Activated CD4-positive, CD25-positive, alpha-beta regulatory T cell (primary cell): ENCODE measurements at places on chromosomes 5 and 9.
A peak's percentile ranks its signal among the peaks of the same experiment; 100 is the strongest.

- no peak for DNase-seq
Observed at GRCh38 chr5:81315336-81315735, 13.9 kb downstream of the ZCCHC9 start.

- no peak for DNase-seq
Observed at GRCh38 chr9:125376261-125377226, 114.9 kb downstream of the GAPVD1 start.

- peak; percentile 65 for DNase-seq
Observed at GRCh38 chr9:124852829-124853531, at the start of gene WDR38. Gene WDR38, plus strand, starts transcription at chr9:124853460. Its CDS starts 72 bp downstream, at chr9:124853532.

DNA sequence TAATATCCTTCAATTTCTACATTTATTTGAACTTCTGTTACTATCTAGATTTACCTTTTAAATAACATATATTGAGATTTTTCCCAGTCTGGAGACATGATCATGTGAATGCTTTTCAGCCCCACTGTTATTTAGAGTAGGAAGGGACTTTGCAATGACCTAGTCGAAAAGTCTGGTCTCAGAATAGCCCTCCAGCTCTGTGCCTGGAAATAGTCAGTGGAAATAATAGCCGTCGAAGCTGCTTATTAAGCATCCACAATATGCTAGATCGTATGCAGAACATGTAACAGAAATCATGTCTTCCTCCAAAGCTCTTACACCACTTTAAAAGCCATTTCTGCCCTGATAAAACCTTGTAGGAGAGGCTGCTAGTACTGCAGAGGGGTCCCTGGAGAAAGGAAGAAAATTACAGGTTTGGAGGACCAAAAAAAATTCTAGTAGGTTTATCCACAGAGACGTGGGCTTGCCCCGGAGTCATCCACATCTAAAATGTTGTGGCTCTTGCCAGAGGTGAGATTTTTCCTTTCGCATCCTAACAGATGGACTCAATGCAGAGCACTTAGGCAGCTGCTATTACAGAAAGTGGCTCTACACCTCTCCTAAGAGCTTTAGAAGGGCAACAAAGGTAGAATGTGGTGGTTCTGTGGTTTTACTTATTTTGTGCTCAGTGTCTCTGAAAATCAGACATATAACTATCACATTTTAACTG lies 2.5 kb upstream of the FGF1 start:
- DNase-seq, result no peak

DNA sequence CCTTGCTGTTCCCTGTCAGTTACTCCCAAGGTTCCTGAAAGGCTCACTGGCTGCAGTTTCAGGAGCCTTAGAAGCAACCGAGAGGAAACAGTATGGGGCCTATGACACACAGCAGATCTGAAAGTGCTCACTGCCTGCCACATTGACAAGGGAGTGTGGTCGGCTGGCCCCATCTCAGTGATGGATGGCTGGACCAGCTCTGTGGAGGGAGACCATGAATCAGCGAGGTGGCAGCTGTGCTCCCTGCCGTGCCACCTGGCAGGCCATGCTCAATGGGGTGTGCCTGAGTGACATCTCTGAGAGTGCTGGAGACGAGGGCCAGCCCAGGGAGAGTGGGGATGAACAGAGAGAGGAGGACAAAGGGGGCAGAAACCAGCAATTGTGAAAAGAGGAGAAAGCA lies 49.1 kb downstream of the DOCK2 start:
- no peak for DNase-seq

- DNase-seq, result no peak
Observed at GRCh38 chr9:77156646-77157371, 20.5 kb upstream of the VPS13A start.

DNA sequence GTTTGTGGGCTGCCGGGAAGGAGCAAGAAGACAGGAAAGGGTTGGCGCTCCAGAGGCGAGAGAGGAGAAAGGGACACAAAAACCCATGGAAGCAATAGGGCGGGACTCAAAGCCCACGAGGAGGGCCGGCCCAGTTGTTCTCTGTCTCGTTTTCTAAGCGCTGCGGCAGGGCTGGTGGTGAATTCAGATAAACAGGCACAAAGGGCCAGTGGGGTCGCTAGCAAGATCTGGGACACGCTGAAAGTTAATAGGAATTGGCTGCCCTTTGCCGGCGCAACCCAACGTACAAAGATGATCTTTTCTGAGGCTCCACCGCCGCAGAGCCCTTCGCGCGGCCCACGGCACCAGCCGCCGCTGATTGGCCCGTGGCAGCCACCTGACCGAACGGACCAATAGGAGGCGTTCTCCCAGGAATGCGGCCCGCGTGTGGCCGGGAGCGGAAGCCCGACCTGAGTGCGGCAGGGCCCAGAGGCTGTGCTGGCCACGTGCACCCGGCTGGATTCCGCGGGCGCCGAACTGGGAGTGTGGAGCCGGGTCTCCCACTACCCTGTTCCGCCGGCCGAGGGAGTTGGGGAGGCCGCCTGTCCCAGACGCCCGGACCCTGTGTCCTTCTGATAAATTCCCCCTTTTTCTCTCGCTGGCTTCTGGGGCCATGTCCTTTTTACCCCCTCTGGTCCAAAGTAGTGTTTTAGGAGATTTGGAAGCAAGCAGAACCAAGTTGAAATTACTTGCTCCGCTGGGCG lies 16.8 kb upstream of the NSD1 start:
- peak; percentile 65 for DNase-seq

DNA sequence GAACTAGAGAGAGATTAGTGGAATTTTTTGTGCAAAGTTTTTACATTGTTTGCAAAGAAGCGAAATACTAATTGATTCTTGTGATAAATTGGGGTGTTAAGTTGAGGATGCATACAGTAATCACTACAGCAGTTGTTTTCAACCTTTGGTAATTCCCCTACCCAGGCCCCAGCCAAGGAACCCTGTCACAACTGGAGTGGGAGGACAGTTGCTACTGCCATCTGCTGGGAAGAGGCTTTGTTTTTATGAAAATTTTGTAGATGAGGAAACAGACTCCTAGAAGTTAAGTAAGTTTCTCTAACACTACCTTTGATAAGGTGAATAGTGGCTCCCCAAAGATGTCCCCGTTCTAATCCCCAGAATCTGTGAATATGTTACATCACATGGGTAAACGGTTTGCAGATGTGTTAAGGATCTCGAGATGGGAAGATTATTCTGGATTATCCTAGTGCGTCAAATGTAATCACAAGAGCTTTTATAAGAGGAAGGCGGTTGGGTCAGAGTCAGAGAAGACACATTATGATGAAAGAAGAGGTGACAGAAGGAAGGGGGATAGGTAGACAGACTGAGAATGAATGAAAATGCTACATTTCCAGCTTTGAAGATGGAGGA lies 34.0 kb upstream of the PPP1R2B start:
- DNase-seq, result no peak

GRCh38 chr9:106745457-106745856 lies 117.5 kb upstream of the ZNF462 start:
- DNase-seq, result no peak

DNA sequence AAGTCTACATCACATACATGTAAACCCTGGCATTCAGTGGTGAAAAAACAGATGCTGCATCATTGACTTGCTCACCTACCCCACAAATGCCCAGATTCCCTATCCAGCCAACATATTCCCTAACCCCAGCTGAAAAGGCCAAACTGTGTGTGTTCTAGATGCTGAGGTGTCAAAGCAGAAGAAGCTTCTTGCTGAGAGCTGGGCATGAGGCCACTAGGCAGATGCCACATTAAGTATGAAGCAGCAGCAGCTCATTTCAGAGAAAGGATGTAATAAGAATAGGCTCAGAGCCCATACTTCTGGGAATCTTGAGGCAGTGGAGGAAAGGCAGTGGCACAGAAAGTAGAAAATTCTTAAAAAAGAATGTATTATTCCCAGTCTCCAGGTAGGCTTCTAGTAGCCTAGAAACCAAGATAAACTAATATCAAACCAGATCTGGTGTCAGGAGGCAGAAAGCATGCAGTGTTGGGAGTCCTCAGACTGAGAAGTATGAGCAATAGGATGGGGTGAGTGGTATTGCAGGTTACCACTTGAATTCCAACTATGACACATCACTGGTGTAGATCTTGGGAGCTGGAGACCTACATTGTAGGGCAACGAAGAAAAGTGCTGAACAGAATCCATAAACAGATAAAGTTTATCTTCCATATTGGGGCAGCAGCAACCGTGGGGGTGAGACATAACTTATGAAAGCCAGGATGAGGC lies 71.9 kb upstream of the GRHPR start:
- DNase-seq, result no peak

DNA sequence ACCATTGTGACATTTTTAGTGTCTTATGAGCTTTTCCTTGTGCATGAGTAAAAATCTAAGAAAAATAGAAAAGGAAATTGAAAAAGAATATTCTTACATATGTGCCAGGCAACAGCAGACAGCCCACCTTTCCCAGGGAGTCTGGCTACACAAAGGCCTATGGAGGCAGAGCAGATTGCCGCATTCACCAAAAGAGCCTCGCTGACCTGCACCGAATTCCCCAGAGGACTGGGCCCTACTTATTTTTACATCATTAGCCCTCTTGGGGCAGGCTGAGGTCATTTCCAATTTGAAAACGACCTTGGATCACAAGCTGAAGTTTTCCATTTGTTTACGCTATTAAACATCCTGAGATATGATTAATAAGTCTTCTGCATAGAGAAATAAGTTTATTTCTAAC lies 66.2 kb upstream of the WDR41 start:
- DNase-seq, result no peak

DNA sequence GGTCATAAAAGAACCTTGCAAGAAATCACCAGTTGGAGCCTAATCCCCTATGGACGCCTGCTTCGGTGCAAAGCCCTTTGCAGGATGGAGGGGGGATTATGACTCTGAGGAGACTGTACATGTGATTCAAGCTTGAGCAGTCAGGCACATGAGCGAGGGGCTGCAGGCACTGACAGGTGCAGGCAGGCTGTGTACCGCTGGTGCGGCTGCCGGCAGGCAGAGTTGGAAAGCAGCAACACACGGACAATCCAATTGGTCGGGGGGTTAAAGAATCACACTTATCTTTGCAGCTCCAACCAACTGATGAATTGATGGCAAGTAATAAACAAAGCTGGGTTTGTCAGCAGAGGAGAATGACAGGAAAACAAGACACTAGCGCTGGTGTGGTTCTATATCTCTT lies 5.7 kb downstream of the WHRN start:
- no peak for DNase-seq

DNA sequence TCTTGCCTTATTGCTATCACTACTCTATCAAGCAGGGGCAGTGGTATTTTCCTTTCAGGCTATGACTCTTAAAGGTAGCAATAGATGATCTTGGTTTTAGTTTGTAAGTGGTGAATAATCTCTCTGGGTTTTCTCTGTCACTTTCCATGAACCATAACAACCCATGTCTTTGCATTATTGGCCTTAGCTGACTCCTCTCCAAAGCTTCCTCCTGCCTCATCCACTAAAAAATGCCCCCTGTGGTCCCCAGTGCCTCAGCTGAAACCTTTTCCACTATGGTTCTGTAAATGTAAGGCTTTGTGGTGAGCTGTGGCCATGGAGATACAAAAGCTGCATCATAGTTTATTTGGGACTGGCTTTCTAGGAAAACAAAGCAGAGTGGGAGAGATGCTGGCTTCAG lies 128.8 kb downstream of the GPBP1 start:
- no peak for DNase-seq

DNA sequence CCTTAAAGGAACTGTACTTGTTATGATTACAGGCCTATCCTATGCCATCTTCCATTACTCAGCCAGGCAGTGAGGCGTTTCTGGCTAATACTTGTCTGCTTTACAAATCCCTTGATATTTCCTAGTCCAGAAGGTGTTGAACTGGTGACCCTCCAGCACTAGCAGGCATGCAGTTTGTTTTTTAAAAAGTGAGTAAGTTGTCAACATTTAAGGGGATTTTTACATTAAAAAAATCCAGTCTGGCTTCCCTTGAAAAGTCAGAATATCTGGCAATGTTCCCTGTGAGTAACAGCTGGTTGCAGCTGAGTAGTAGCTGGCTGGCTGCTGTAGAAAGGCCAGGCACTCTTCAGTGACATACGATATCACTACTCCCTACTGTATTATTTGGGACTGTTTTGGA lies 21.8 kb downstream of the GRIN3A start:
- DNase-seq, result no peak

GRCh38 chr9:108167136-108167900 lies 677.7 kb upstream of the KLF4 start:
- DNase-seq, result no peak

DNA sequence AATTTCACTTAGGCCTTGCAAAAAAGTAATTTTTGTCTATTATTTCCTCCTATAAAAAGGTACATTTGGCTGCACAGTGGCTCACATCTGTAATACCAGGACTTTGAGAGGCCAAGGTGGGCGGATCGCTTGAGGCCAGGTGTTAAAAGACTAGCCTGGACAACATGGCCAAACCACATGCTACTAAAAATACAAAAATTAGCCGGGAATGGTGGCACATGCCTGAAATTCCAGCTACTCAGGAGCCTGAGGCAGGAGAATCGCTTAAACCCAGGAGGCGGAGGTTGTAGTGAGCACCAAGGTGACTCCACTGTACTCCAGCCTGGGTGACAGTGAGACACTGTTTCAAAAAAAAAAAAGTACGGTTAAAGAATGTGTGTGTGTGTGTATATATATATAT lies 15.7 kb downstream of the NUP155 start:
- no peak for DNase-seq

DNA sequence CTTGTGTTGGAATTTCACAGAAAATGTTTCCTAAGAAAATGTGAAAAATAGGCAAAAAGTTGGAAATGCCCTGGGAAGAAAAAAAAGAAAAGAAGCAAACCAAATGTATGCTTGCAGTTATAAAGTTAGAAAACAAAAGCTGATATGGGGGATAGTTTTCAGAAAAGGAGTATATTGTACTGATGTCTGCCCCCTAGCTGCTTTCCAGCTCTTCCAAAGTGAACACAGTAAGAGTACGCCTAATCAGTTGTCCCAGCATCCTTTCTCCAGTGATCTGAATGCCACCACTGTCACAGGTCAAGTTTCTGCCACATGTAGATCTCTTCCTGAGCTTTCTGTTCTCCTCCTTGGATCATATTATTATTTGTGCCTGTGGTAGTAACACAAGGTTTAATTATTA lies 5.8 kb downstream of the TYRP1 start:
- DNase-seq, result no peak

DNA sequence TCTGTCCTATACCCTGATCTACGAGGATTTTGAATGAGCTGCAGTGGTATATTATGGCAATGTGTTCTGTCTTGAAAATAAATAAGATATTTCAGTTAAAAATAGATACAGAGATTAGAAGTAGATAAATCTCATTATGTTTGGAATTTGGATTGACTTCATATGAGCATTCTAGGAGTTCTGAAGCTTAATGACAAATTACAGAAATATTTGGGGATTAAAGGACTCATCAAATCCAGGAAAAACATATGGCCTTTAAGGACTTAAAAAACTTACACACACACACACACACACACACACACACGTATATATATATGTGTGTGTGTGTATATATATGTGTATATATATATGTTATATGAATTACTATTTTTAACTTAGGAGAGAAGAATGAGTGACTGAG lies 446.9 kb upstream of the CD180 start:
- DNase-seq, result no peak
